Fibroblast of skin of right quadriceps (primary cell): ENCODE measurements at places on chromosomes 1 and 21.

DNA sequence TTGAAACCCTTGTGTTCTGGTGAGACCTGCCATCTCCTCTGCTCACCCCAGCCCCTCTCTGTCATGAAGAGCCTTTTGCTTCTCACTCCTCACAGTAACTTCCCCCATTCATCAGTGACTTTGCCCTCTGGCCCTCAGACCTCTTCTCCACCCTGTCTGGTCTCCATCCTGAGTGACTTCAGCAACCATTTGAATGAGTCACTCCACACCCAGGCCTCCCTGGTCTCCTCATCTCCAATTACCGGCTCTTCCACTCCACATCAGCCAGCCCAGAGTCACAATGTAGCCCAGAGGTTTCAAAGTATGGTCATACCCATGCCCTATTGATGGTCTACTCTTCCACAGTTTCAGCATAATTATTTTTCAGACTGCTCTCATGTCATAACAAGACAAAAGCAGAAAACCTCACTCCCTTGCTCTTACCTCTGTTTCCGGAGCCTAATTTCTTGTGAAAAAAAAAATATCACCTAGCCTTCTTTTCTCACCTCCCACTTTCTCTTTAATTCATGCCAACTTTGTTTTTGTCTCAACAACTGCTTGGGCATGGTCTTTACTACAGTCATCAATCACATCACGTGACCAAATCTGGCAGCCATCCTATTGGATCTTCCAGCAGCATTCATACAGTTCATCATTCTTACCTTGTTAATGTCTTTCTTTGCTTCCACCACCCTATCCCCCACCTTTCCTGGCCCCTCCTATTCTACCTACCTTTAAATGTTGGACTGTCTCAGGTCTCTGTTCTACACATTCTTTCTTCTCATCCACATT is 35.6 kb upstream of the NEK7 start:
- peak; percentile 90 for DNase-seq

DNA sequence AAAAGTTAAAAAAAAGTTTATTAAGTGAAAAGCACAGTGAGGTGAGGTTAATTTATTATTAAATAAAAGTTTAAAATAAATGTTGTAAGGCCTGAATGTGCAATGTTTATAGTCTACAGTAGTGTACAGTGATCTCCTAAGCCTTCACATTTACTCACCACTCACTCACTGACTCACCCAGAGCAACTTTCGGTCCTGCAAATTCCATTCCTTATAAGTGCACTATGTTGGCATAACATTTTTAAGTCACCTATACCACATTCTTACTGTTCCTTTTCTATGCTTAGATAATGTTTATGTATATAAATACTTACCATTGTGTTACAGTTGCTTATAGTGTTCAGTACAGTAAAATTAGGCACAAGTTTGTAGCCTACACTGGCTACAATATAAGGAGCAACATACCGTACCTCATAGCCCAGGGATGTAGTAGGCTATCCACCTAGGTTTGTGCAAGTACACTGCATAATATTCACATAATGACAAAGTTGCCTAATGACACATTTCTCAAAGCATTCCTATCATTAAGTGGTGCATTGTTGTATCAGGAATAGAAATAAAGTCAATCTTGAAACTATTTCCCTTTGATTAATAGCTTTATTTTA is 426.5 kb upstream of the BRINP3 start:
- peak; percentile 89 for DNase-seq

GRCh38 chr1:61844006-61844405 is 101.7 kb downstream of the PATJ start:
- peak; percentile 23 for DNase-seq

GRCh38 chr1:198417039-198417438 is 123.4 kb downstream of the ATP6V1G3 start:
- DNase-seq = peak; percentile 17

DNA sequence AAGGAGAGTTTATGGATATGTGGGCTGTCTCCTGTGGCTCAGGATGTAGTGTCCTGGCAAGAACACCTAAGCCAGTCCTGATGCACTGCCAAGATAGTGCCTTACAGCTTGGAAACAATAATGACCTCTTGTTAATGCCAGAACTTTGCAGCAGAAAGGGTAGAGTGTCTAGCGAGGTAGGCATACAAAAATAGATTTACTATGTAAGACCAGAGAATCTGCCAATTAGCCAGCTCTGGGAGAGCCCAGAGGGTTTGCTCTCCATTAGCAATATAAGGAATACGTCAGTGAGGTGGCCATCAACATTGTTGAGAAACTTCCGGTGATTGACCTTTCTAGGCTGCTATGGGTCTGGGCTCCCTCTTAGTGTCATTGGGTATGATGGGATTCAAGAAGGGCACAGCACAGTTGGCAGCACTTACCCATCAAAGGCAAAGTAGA is 178.5 kb upstream of the GALNT2 start:
- DNase-seq = no peak

DNA sequence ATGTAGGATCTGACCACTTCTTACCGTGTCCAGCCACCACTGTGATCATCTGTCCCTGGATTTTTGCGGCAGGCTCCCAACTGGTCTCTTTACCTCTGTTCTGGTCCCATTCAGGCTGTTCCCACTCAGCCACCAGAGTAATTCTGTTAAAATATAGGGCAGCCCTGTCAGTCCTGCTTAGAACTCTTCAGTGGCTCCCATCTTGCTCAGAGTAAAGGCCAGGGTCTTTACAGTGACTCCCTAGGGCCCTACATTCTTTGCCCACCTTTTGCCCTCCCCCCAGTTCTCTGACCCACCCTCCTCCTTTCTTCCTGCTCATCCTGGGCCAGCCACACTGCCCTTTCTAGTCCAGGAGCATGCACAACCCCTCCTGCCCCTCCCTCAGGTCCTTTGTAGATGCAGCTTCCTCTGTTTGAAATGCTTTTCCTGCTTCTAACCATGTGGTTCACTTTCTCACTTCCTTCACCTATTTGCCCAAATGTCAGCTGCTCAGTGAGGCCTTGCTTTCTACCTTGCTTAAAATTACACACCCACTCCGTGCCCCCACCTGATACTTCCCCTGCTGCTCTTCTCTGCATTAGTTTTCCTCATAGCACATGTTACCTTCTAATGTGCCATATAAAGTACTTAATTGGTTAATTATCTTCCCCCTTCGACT is 7.8 kb downstream of the UBIAD1 start:
- DNase-seq = no peak

DNA sequence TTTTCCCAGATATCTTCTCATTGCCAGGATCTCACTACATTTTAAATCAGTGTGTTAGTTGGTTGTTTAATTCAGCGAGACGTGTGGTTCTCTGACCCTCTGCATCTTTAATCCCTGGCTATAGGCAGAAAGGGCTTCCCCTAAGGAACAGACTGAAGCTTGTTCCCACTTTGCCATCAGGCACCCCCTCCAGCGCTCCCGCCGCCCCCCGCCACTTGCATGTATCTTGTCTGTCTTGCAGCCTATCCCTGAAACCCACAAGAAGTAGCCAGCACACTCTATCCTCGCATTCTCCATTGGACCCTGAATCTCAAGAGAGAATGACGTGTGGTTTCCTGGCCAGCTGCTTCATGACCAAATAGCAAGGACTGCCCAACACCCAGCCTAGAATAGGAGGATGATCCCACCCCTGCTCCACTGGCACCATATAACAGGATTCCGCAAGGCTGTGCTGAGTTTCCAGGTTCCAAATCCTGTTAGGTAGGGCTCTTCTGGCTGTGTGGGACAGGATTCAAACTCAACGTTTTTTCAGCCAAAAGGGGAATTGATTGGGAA is 7.8 kb downstream of the CLDN19 start:
- DNase-seq = no peak

DNA sequence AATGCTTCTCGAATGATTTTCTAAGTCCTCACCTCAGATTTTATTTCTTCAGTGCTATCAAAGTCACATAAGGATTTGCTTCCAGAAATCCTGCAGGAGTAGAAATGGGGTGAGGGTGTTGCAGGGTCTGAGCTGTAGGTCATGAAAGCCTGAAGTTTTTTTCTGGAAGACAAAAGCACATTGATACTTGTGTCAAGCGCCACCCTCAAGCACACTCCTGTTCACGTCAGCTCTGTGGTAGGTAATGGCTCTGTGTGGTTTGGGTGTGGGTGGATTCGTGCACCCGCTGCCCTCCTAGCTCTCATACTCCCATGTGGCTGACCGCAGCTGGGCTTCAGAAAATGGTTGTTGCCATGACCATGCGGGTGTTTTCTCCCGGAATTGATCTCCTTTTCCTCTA is 39.9 kb downstream of the AKNAD1 start:
- peak; percentile 30 for DNase-seq

- no peak for DNase-seq
These were observed 27.1 kb upstream of the CD34 start for GRCh38 chr1:207938016-207938415.

GRCh38 chr21:35291973-35292627 is 243.0 kb upstream of the RUNX1 start:
- DNase-seq = peak; percentile 46

DNA sequence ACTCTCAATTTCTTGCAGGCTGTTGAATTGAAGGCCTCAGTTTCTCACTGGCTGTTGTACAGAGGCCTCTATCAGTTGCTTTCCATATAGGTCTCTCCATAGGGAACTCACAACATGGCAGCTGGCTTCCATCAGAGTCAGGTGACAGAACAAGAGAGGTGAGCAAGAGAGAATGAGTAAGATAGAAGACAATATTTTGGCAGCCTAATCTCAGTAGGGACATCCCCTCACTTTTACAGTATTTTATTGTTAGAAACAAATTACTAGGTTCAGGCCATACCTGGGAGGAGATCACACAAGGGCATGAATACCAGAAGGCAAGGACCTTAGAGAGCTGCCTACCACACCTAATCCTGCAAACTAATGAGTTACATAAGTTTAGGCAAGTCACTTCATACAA is 162.8 kb downstream of the ATP6V1G3 start:
- no peak for DNase-seq

GRCh38 chr1:24987875-24988557 is 57.9 kb upstream of the RUNX3 start:
- DNase-seq = no peak

- DNase-seq = no peak
These were observed 62.1 kb downstream of the FOXJ3 start for GRCh38 chr1:42272920-42273319.

DNA sequence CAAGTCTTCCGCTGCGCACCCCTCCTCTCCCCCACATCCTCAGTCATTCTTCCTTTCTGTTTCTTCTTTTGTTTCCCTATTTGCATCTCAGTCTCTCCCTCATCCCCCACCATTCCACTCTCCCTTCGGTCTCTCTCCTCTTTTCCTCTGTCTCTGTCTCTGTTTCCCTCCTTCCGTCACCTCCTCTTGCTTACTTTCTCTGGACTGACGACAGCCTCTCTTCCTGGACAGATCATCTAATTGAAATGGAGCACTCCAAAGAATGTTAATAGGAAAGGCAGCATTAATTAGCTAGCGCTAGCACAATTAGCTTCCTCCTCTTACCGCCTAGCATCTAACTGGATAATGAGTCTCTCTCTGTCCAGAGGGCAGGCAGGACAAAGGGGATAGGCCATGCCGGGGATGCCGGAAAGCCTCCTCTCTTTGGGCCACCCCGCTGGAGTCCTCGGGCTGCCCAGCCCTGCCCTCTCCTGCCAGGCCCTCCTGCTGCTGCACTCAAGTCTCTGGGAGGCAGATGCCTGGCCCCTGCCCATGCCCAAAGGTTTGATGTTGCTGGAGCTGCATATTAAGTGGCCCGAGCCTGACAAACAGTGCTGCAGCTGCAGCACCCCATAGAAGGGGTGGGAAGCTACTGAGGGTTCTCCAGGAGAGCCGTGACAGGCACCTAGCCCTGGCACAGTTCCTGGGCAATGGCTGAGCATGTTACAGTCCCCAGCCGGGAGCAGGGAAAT is 20.8 kb downstream of the DISP3 start:
- DNase-seq = no peak

- DNase-seq = peak; percentile 92
These were observed 11.8 kb upstream of the INPP5B start for GRCh38 chr1:37958690-37959089.
